Lower lobe of right lung (tissue), 2 donors: ENCODE measurements at places on chromosomes 11 and 22. TPM values are rescaled to one million over a fixed set of nuclear protein-coding genes. Genes with fewer than 3 reads are reported as not detected.

- DNase-seq, result no peak
Measured at GRCh38 chr11:27860811-27861210, 160.6 kb upstream of the BDNF start.

DNA sequence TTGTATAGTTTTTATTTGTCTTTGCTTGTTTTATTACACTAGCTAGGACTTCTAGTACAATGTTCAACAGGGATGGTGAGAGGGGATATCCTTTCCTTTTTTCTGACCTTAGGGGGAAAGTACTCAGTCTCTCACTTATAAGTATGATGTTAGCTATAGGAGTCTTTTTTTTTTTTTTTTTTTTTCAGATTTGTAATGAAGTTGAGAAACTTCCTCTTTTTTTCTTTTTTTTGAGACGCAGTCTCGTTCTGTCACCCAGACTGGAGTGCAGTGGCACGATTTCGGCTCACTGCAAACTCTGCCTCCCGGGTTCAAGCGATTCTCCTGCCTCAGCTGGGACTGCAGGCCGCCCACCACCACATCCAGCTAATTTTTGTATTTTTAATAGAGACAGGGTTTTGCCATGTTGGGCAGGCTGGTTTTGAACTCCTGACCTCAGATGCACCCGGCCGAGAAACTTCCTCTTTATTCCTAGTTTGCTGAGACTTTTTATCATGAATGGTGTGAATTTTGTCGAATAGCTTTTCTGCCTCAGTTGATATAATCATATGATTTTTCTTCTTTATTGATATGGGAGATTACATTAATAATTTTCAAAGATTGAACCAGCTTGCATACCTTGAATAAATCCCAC lies 10.9 kb downstream of the TRIM22 start:
- DNase-seq, result no peak

DNA sequence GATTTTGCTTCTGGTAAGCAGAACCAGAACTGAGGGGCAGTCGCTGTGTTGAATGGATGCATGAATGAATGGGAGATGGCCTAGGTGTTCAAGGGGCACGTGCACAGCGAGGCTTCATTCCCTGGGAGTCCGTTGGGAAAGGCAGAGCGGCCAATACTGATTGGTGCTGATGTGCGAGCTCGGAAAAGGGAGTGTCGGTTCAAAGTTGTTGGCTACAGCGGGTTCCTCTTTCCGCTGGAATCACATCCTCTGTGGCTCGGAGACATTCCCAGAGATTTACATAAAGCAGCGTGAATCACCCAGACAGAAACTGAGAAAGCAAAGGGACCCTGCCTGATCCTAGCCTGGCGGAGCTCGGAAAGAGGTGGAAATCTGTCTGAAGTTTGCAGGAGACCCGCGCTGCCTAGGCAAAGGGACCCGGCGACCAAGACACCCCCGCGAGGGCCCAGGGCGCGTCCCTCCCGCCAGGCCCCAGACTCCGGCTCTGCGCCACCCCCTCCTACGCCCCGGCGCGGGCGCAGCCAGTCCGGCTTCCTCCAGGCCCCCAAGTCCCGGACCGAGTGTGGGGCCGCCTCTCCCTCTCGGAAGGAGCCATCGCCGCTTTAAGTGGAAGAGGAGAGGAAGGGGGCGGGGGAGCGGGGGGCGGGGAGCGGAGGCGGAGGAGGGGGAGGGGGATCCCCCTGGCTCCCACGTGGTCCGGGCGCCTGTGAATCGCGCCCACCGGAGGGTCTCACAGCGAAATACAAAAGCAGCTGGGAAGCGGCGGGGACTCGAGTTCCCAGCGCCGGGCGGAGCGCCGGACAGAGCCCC lies at the start of gene FJX1:
FJX1 (plus strand) TSS at position 774 of the 810 bp plus-strand sequence. CDS start 177 bp downstream, outside the sequence.
- DNase-seq, result peak; percentile 54

DNA sequence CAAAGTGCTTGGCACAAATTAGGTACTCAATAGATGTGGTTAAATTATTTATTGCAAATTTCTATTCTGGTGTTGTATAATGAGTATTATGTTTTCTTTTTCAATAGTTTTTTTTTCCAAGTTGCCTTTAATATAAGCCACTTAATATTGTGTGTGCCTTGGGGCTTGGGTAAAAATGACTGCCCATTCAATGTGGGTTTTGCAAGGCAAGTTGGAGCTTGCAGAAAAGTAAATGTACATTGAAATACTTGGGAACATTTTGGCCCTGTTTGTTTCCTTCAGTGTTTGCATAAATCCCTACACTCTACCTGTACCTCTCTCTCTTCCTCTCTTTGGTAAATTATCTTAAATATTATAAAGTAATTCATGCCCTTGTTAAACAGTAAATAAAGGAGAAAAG lies 2.1 kb upstream of the CCDC81 start:
- no peak for DNase-seq

- DNase-seq, result no peak
Measured at GRCh38 chr11:78767027-78767932, 192.6 kb upstream of the NARS2 start.

GRCh38 chr22:23280356-23281052 lies 100.2 kb downstream of the BCR start:
- no peak for DNase-seq

DNA sequence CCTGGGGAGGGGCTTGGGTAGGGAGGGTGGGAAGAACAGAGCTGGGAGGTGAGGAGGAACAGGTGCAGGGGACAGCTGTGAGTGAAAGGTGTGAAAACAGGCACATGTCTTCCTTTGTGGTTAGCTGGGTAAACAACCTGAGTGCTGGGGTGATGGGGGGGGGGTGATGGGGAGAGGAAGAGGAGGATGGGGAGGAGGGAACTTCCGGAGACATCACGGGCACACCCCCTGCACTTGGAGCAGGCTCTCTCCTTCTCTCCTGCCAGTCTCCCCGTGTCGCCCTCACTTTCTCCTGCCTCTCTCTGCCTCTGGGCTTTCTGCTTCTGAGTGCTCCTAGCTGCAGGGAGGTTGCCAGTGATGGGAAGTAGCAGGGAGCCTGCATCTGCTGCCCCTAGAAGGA lies 8.8 kb downstream of the CXCR5 start:
- DNase-seq, result no peak

DNA sequence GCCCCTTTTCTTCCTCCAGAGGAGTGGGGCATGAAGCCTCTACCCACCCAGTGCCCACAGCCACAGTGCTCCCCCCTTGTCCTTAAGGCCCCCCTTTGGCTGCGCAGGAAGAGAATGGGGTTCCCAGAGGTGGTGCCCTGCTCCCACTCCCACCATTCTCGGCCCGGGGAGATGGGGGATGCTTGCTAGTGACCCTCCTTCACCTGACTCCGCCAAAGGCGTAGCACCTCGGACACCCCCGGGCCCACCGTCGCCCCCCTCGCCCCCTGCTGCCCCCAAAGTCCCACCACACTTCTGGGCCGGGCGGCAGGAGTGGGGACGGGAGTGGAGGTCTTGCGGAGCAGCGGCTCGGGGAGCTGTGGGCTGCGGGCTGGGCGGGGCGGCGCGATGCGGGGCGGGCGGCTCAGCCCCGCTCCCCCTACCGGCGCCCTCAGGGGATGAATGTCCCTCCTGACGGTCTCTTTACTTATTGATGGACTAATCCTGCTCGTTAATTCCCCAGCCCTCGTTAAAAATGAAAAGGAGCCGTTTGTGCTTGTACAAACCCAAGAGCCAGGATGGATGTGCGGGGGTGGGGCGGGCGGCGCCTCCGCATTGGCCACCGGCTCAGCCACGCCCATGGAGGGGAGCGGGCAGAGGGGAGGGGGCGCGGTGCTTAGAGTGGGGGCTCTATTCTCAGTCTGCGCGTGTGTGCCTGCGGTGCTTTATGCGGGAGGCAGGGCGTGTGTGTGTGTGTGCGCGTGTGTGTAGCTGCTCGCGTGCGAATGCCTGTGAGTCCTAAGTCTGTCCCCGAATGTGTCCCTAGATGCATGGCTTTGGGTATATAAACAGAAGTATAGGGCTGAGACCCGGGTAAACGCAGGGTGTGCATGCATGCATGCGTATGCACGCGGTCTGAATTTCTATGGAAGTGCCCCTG lies 25.6 kb downstream of the SYT7 start:
- DNase-seq, result no peak

DNA sequence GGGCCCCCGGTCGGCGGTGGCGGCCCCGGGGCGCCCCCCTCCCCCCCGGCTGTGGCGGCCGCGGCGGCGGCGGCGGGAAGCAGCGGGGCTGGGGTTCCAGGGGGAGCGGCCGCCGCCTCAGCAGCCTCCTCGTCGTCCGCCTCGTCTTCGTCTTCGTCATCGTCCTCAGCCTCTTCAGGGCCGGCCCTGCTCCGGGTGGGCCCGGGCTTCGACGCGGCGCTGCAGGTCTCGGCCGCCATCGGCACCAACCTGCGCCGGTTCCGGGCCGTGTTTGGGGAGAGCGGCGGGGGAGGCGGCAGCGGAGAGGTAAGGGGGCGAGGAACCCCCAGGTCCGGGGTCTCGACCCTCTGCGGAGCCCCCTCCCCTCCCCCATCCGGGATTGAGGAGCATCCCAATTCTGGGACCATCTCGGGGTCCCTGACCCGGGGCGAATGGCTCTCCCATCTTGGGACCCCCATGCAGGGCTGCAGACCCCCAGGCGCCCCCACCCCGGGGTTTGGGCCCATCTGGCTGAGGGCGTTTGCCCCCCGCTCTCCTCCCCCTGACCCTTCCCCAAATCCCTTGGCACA lies 431 bp downstream of the KMT2A start:
- DNase-seq, result peak; percentile 55

- DNase-seq, result no peak
Measured at GRCh38 chr11:83112886-83113285, 41.2 kb upstream of the RAB30 start.

DNA sequence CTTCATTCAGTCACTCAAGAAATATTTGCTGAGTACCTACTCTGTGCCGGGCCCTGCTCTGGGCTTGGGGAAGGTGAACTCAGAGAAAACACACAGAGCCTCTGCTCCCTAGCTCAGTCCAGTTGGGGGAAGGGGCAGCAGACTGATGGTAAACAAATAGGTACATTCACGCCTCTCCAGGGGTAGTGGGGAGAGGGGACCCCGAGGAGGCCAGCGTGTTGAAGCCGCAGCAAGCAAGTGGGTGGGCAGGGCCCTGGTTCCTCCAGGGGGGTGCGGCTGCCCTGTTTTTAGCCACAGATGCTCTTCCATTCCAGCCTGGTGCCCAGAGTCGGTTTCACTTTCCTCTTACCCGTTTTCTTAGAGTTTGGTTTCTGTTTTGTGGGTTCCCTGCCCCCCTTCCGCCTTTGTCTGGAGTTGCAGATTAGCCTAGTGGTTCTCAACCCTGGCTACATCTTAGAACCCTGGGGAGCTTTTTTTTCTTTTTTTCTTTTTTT lies 8.7 kb downstream of the DRAP1 start:
- DNase-seq, result peak; percentile 65

DNA sequence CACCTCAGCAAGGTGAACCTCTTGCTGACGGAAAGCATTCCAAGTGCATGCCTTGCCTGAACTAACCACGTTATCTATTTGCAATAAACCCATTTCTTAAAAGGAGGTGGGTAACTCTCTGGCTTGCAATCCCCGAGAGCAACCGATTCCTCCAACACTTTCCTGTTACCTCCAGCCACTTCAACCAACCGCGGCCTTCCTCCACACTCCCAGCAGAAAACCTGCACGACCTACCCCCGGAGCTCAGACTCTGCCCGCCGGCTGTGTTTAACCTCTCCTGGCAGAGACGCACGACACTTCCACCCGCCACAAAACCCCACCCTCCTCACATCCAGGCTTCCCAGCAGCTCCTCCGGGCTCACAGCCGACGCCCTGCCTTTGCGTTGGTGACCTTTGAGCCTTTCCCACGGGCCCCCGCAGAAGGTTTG lies 708 bp downstream of the SCO2 start:
- DNase-seq, result no peak

GRCh38 chr11:20080032-20080685 lies 80.1 kb downstream of the DBX1 start:
- DNase-seq, result no peak

DNA sequence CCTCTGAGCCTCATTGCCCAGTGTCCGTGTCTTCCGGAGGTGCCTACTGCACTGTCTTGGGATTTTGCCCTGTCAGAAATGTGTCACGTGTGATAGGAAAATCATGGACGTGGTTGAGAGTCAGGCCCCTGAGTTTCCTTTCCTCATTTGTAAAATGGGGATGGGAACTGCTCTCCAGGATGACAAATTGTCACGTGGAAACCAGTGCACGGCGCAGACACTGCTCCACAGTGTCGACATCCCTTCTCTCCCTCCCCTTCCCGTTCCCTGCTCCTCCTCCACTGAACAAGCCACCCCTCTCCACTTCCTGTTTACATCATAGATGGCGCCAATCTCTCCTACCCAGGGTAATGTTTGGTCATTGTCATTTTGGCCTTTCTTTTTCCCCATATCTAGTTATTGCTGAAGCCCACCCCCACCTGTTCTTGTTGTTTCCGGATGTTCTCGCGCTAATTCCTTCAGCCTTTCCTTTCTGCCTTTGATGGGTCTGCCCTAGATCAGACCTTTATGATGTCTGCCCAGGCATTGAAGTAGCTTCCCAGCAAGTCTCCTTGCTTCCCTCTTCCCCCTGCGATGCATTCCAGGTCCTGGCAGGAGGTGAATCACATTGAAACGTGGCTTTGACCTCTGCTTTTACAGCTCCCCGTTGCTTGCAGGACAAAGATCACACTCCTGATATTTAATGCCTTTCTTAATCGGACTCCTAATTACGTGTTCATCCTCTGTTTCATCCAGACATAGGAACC lies 91.8 kb downstream of the TBC1D22A start:
- DNase-seq, result peak; percentile 76

GRCh38 chr22:22343581-22344296 lies 99.2 kb downstream of the VPREB1 start:
- DNase-seq, result no peak

GRCh38 chr11:71330349-71330748 lies 78.0 kb upstream of the SHANK2 start:
- no peak for DNase-seq

DNA sequence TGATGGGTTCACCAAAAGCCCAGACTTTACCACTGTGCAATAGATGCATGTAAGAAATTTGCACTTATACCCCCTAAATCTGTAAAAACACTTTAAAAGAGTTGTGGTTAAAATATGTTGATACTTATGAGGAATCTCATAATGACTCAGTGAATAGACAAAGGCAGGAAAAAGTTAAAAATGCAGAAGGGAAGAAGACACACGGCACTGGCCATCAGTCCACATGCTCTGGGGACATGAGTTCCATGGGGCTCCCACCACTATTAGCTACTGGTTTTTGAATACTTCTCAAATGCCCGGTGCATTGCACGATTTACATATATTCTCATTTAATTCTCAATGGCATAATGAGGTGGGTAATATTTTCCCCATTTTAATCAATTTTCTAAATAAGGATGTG lies 59.3 kb upstream of the BLID start:
- no peak for DNase-seq

DNA sequence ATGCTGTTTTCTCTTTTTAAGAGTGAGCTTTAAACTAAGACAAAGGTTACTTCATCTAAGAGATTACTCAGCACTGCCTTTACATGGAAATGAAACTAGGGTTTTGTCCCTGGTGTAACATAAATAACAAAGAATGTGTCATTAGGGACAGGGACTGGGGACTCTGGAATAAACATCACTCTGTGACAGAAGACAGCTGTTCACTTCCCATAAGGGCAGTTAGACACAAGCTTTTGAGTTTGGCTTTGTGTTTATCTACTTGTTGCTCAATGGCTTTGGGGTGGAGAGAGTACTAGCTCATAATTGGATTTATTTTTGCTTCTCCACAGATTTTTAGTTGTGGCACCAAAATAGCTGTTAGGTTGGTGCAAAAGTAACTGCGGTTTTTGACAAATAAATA lies 154.5 kb downstream of the OR4C45 start:
- no peak for DNase-seq

TP53AIP1 gene
- not detected for total RNA-seq

MIF gene
- 231 TPM for total RNA-seq

CATSPERZ gene
- not detected for total RNA-seq

OR2D2 gene
- not detected for total RNA-seq

C11orf42 gene
- not detected for total RNA-seq

OR51E2 gene
- total RNA-seq, result not detected

IL18 gene
- total RNA-seq, result 48.7 TPM

HBB gene
- total RNA-seq, result 323 TPM

RBX1 gene
- total RNA-seq, result 46.7 TPM

AP2A2 gene
- 130 TPM for total RNA-seq
